ENCODE measurements at places on chromosomes 4 and X.

DNA sequence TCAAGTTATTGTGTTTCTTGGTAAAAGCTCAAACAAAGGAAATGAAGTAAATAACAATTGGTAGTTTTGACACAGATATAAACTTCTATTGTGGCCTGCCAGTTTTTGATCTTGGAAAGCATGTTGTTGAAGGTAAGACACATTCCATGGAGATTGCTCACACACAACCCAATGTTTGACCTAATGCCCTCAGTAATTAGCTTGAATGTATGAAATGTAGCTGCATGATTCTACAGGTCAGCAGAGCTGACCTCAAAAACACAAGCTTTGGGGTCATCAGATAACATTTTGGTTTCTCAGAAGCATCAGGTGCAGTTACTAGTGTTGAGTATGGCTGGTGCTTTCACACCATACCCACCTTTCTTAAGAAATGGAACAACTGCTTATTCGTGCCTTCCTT, 16.5 kb downstream of the GPR173 start:
- DNase-seq: no peak

DNA sequence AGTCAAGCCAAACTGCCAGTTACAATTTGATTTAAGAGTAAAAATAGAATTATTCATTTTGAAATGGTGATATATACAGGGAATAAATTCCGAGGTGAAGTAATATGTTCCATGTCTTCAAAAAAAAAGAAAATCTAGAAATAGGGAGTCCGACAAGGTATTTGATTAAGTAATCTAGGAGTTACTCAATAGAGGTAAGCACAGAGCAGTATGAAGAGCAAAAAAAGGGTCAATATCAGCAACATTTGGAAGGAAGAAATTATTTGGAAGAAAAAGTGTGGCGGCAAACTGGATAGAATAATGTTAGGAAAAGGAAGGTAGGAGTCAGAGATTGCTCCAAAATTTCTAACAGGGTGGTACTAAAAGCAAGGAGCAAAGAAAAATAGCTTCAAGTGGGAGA, 113.7 kb upstream of the BMP3 start:
- DNase-seq: no peak

DNA sequence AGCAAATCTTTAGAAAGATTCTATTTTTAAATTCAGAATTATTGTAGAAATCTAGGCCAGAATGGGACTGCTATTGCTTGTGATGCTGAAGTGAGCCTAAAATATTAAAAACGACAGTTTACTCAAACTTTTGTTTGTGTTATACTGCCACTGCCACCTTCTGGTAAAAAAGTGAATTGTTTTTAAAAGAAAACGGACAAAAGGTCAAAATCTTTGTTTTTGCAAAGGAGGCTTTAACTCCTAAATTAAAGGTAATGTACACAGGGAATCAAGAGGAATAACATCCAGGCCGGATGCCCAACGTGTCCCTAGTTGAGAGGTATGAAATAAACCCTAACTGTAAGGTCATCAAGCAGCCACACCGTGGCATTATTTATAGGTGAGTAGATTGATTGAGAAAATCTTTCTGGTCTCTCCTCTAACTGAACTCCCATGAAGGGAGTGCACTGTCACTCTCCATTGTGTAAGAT, 338.3 kb upstream of the GALNT7 start:
- DNase-seq: peak; percentile 11

DNA sequence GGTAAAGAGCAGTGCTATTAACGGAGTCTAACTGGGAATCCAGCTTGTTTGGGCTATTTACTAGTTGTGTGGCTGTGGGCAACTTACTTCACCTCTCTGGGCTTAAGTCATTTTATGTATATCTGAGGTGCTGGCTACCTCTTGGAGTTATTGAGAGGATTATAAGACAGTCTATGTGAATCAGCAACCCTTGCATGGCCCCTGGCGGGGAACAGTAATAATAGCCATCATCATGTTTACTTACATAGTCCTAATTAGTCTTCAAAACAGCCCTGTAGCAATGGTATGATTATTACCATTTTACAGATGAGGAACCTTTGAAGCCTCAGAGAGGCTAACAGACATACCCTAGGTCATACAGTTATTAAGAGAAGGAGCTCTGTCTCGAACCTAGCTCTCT, 1.5 kb downstream of the HPRT1 start:
- no peak for DNase-seq

DNA sequence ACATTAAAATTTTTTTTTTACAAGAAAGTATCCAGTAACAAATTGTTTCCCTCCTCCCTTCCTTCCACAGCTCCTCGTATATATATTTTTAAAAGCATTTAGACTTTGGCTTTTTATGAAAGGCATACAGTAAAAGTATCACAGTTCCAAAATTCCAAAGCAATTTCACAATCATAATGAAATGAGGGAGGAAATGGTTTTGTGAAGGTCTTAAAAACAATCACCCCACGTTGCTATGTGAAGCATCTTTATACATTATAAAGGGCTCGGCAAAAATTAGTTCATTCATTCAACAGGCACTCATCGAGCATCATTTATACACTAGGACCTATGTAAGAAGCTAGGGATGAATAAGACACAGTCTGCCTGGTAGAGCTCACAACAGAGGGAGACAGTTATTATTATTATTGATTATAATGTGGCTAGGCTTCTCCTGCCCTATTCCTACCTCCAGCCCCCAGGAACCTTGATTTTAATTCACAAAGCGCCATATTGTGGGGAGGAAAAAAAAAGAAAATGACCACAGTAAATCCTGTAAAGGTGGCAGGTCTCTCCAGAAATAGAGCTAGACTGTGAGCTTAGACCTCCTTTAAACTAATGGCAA, 239.9 kb downstream of the MAML3 start:
- DNase-seq: no peak

DNA sequence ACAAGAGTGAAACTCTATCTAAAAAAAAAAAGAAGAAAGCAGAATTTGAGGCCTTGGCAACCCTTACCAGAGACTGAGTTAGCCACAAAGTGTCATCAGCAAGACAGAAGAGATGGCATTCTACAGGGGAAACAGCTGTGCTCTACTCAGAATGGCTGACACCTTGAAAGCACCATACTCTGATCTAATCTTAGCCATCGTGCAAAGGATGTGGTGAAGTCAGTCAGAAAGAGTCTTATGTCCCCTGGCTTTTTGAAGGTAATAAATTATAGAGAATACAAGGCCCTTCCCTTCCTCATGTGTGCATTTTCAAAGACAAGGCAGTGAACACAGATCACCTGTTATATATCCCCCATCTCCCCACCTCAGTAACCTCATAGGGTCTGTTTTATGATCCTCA, 13.2 kb downstream of the CLNK start:
- DNase-seq: no peak

DNA sequence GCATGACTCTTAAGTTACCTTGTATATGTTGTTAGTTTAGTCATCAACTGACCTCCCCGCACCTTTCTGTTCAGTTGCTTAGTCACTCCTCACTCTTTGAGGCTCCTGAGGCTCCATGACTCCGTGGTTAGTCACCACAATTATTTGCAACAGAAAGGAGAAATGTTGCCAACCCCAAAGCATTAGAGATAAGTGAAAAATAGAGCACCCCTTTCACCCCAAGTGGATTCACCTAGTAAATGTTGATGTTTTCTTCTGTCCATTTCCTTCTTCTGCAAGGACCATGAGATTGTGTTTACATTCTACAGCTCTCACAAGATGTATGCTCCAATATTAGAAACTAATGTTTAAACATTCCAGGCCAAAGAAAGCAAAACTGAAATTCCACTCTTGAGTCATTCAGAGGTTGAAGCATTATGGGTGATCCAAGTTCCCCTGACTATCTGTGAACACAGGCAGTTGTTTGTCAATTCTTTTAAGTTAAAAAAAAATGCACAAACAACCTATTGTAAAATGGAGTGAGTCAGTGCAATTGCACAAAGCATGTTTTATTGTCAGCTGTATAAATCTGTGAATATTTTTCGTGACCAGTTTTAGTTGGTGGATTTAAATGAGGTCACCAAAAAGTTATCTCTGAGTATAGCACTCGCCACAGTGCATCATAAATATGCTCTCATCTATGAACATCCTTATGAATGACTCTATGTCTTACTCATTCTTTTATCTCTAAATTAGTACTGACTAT, 552.4 kb upstream of the MAGEB2 start:
- DNase-seq: no peak

- no peak for DNase-seq
These were observed 13.9 kb downstream of the TMEM165 start for GRCh38 chr4:55409468-55410171.

DNA sequence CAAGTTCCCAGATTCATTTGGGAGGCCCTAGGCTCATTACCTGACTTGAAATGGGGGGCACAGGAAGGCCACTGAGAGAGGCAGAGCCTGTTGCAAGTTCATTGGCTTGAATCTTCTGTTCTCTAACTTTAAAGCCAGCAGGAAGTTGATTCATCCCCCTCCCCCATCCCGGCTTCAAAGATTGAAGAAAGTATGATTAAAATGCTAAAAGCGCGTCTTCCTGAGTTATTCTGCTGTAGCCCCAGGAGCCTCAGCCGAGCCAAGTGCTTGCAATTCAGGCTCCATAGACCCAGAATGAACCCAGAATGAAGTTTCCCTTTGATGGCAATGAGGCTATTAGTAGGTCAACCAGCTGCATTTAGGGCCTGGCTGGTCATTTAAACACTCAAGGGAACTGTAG, 14.7 kb downstream of the CHST7 start:
- DNase-seq: no peak

DNA sequence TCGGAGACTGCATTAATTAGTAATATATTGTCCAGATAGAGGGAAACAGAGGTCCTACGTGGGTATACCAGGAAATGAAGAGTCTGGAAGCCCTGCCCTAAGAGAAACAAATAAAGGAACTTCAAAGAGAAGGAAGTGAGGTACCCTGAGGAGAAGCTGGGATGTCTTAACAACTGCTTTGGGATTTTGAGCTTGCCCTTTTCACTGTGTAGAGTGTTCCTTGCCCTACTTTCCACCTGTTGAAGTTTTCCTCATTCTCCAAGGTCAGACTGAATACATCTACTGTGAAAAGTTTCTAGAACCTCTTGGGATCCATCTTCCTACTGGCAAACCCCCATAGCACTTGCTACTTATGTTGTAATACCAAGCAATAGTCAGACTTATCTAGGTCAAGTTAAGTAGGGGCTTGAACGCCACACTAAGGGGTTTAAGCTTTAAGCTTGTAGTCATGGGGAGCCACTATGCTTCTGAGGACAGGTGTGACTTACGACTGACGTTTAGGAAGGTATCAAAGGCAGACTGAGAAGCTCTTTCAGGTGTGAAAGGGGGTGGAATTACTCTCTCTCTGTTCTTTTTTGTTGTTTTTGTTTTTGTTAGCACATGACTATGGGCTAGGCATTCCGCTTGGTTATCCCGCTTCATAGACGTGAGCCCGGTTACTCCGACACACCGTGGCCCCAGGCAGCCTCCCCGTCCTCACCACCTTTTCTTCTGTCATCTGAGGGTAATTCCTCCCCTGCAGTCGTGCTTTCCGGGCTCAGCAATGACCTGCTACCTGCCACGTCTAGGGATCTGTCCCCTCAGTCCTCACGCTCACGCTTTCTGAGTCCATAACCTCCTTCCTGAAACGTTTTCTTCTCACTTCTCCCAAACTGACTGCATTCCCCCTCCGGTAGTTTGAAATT, 959 bp upstream of the REST start:
- DNase-seq: peak; percentile 4

GRCh38 chr4:73019462-73020047, 50.0 kb downstream of the COX18 start:
- peak; percentile 10 for DNase-seq

DNA sequence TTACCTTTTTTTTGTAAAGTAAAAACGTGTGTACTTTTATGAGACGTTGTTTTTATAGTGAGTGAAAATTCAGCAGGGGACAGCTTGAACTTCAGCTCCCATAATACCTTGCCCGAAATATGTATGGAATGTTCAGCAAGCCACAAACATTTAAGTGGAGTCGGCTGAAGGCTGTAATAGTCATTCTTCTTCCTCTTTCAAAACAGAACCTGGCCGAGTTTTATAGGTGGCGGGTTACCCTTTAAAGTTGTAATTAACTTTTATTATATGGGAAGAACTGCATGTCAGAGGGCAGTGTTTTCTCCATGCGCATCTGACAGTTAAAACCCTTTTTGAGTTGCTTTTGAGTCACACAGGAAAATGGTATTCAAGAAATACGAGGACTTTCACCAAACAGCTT, 50.7 kb downstream of the CLDN34 start:
- DNase-seq: no peak

- DNase-seq: no peak
These were observed 343.1 kb downstream of the GRID2 start for GRCh38 chr4:92646826-92647225.

GRCh38 chr4:166413356-166413755, 540.3 kb downstream of the TLL1 start:
- DNase-seq: no peak

- DNase-seq: no peak
These were observed 1.6 kb downstream of the CXCL8 start for GRCh38 chr4:73741750-73742489.

DNA sequence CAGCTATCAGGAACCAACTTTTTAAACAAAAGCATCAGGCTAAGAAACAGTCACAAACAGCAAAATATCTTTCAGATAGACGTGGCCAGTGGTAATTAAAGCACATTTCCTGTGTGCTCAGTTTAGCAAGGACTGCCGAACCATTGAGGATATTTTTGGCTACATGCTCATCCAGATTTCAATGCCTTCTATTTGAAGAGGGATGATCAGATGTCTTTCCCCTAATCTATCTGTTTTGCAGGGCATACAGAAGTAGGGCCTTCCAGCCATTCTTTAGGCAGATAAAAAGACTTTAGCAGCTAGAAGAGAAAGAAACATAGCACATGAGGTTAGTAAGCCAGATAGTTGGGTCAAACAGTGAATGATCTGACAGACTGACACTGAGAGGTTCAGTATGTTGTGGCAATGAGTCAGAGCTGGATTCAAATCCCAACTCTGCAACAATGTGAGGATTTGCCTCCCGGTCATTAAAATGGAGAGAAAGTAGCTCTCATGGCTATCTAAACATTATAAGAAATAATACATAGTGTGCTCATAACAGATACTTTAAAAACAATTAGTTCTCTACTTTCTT, 100.0 kb upstream of the PRKG2 start:
- no peak for DNase-seq

DNA sequence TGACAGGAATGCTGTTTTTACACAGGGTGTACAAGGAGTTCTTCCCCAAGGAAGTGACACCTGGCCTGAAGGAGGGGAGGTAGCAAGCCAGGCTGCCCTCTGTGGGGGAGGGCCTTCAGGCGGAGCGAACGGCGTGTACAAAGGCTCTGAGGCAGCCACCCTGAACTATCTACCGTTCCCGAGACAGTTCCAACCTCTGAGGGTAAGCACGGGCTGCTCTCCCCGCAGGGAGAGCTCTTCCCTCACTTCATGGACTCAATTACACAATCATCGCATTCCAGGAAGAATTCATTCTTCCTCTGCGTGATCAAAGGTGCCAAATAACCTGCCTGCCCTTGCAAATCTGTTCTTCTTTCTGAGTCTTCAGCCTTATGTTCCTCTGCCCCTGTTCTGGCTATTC, 4.8 kb downstream of the ELK1 start:
- no peak for DNase-seq

All from AML-193 (cell line).